ENCODE measurements at places on chromosomes 1 and 21.

DNA sequence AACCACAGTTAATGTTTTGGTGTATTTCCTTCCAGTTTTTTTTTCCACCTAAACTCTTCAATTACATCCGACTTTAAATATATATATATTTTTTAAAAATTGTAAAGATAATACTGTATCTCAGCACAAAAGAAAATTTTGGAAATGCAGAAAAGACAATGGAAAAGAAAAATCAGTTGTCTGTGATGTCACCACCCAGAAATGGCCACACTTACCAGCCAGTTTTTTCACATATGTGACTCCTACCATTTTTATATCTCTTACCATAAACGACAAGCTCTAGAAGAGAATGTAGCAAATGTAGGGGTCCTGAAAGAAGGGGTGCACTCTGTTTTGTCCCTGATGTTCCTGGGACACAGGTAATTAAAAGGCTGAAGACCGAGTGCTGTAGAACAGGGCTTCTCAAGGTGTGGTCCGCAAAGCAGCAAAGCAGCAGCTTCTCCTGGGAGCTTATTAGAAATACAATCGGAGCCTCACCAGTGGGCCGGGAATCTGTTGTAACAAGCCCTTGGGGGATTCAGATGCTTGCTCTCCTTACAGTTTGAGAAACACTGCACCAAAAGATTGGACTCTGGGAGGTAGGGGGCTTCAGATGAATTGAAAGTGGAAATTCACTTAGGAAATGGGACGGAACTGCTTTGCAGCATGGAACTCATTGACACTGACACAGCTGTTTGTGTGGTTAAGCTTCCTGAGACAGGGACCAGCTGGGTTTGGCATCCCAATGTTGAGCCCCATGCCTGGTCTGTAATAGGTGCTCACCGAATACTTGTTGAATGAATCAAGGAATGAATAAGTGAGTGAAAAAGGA is 44.1 kb downstream of the ALPL start:
- DNase-seq: peak; percentile 66

GRCh38 chr1:83897516-83897915 is 101.4 kb downstream of the TTLL7 start:
- DNase-seq: no peak

DNA sequence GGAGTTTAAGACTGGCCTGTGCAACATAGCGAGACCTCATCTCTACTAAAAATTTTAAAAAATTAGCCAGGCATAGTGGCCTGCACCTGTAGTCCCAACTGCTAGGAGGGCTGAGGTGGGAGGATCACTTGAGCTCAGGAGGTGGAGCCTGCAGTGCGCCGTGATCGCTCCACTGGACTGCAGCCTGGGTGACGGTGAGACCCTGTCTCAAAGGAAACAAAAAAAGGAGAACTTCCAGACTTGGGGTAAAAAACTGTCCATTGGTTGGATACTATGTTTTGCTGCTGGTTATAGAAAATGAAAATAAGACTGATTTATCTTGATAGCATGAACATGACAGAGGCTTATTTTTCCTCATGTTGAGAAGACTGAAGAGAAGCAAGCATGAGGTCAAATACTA is 79.4 kb downstream of the WDR4 start:
- no peak for DNase-seq

DNA sequence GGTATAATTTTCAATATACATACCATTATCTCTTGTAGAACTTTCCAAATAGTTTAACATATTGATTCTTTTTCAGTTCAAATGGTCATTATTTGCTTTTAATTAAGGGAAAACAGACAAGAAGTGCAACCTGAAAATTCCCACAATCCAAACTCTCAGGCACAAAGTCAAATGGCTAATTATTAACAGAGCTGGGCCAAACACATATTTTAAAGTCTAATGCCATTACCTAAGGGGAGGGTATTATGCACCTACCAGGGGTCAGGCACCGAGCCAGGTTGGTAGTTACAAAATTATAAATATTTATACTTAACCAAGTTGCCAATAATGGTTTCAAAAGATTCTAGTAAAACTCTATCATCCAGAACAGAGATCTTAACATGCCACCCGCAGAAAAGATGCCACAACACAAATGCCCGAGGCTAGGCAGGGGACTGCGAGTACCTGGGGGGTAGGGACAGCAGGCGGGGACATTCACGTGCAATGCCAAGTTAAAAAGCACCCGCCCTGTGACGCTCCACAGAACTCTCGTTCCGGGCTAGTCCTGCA is 15.0 kb downstream of the LBR start:
- DNase-seq: no peak

DNA sequence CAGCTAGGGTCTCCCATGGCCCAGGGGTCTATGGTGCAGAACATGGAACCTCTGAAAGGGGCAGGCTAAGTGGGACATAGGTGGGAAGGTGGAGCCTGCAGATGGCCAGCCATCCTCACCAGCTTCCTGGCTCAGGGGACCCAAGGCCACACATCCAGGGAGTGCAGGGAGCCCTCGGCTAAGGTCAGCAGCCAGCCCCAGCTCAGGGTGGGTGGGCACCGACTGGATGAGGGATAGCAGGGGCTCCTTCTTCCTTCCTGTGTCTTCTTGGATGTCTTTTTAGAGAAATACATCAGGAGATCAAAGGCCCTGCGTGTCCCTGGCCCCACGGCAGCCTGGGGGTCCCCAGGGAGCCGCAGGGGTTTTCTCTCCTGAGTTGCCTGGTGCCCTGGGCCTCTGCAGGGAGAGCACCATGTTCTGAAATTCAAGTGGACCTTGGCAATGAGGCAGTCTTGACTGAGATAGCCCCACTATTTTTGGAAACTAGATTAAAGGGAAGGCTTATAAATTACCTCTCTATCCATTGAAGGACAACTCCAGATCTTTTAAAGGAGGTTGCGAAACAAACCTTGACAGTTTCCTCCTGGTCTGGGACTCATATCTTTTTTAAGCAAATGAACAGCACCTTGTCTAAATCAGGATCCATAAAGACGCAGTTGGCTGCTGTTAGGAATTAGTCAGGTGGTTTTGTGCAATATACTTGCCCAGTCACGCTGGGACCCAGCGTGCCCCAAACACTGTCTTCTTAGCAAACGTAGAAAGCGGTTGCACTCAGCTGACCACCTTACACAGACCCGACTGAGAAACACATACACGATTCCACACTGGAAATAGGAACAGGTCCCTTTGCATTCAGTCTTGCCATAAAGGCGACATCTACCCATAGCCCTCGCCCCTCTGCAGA is 242.3 kb downstream of the TOMM20 start:
- no peak for DNase-seq
